ENCODE measurements at places on chromosomes 2 and 18.
A peak's percentile ranks its signal among the peaks of the same experiment; 100 is the strongest.

DNA sequence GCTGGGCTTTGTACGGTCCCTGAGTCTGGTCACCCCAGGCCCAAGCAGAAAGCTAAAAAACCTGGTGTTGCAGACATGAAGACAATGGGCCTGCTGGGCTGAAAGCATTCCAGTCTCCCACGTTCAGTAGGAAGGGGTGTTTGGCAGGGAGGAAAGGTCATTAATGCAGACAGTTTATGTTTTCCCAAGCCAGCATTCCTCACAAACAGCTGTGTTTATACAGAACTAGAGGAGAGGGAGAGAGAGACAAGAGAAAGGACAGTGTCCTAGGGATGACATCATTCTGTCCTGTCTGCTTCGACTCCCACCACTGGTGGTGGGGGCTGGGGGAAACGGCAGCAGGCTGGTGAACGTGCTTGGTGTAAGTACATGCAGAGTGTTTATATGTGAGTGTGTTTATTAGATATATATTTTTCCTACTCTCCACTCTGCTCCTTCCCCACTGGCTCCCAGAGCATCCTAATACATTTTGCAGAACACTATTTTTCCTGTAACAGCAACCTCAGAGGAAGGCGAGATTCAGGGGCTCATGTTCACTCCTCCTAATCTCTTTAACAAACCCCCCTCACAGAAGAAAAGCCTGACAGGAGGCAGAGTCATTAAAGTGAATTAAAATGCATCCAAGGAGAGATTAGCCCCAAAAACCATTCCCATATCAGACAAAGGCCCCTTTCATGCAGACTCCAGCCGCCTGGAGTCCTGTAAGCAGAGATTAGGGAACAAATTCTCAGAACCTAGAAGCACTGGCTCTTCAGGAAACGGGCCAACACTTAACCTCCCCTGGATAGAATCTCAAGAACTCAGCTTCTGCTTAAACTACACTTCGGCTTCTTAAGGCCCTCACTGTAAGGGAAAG lies 380.4 kb downstream of the TNS1 start:
- DNase-seq, result no peak

GRCh38 chr2:213253162-213253561 lies 31.1 kb upstream of the SPAG16 start:
- no peak for DNase-seq

DNA sequence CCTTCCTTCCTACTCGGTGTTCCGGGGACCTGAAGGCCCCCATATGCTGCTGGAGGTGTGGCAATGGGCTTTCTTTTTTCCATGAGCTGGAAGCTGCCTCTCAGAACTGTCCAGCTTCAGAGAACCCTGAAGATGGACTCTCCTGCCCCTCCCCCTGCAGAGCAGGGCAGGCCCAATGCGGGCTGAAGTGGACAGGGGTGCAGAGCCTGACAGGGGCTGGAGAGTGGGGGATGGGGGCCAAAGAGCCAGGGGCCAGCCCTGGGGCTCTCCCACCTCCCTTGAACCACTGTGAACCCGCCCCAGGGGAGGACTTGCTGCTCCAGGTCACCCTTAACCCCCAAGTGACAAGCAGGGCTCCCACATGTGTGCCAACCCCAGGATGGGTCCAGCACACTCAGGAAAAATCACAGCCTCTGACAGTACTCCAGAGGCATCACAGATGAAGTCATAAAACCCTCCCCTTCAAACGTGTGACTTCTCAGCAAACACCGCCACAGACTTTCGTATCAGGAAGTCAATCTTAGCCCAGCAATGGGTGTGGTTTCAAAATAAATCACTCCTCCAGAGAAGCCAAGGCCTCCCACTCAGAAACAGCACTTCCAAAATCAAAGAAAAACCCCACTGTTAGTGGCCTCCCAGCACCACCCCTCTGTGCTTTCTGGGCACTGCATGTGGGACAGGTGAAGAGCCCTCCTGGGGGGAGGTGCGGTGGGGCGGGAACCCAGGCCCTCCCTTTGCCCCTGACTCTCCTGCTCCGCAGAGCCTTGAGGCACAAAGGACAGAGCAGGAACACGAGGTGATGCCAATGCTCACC lies 135.8 kb downstream of the HDAC4 start:
- DNase-seq, result peak; percentile 86

DNA sequence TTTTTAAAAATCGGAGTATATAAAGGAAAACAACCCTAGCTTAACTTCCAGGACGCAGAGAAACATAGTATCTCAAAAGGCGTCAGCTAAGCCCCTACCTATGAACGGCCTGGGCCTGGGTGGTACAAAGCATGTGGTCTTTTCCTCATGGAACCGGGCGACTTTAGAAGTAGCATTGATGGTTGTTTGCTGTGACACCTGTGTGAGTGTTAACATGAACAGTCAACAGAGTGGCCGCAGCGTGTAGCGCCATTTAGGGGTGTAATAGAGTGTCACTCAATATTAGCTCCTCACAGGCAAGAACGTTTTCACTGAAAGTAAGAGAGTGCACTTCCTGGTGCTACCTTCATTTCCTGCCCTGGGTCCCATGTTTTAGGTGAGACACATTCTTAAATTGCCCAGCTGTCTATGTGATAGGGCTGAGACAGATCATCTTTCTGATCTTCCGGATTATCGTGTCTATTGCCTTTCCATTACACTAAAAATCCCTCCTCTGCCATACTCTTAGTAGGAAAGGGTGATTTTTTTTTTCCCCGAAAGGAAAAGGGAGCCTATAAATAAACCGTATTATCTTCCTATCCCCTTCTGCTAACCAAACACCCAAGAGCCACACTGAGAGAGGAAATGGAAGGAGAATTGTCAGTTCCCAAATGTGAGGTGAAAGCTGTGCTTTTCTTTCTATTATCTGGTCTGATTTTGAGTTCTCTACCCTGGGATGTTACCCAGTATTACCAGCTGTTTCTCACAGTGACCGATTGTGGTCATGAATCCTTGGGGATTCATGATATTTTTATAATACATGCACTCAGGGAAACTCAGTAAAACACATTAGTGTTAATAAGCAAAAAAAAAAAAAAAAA lies 1.3 kb downstream of the GORASP2 start:
- DNase-seq, result peak; percentile 64

GRCh38 chr18:31659576-31660177 lies 24.7 kb downstream of the B4GALT6 start:
- DNase-seq, result no peak

DNA sequence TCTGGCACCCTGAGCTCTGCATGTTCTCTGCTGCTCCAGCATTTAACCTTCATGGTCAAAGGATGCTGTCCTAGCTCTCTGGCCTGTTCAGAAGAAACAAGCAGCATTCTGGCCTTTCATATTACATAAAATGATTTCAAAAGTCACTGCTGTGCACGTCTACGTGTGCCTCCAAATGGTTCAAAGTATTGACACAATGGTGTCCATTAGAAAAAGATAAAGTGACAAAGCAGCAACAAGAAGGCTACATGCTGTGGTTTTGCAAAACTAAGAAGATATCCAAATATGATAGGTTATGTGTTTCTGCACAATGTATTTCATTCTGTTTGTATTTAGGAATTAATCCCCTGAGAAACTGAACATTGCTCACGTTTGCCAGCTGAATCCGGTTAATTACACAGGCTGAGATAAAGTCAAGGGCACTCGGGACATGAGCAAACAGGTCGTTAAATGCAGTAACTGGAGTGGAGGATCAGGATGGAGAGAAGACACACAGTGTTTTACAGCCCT lies 258.5 kb downstream of the DOK6 start:
- no peak for DNase-seq

DNA sequence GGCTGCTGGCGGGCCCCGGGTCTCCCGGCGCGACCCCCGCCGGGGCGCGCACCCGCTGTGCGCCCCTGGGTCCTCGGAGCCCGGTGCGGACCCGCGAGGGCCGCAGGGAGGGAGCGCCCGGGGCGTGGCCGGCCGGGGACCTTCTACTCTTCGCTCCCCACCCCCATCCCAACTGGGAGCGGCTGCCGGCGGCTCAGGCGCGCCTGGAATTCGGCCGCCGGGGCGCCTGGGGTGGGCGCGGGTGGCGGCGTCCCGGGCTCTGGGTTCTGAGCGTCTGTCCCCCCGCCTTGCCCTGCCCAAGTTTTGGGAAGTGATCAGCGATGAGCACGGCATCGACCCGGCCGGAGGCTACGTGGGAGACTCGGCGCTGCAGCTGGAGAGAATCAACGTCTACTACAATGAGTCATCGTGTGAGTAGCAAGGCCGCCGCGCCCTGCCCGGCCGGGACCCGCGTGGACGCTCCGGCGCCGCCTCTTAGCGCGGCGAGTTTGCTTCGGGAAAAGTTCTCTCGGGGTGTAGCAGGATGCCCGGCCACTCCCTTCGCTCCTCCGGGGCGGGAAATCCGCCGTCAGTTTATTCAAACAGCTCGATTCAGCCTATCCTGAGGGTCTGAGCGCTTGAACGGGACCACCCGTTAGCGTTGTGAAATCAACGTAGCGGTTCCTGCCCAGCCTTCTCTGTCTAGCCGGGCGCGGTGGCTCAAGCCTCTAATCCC lies 502 bp downstream of the TUBB6 start:
- no peak for DNase-seq

- no peak for DNase-seq
Measured at GRCh38 chr2:201128033-201128432, 12.1 kb downstream of the CFLAR start.

DNA sequence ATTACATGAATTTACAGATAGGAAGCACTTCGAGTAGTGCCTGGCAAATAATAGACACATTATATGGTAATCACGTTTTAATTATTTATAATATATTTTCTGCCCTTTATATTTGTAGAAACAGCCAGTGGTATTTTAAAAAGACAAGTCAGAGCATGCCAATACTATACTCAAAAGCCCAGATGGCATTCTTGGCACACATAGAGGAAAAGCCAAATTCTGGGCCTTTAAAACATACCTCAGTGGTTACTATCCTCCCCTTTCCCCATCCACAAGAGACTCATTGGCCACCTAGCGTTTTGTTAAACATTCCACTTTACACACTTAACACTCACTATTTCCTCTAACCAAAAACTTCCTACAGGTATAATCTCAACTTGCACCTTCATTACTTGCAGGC lies 63.3 kb upstream of the ZNF804A start:
- DNase-seq, result no peak

GRCh38 chr2:23828256-23828980 lies 98.5 kb downstream of the ATAD2B start:
- no peak for DNase-seq

- no peak for DNase-seq
Measured at GRCh38 chr2:31271851-31272267, 37.9 kb downstream of the EHD3 start.

- DNase-seq, result no peak
Measured at GRCh38 chr2:163734881-163735684, 725 bp downstream of the FIGN start.

GRCh38 chr2:72146347-72147302 lies 1.0 kb downstream of the CYP26B1 start:
- no peak for DNase-seq

GRCh38 chr18:9924371-9924943 lies 10.6 kb downstream of the VAPA start:
- no peak for DNase-seq

GRCh38 chr18:25365242-25365641 lies 13.3 kb upstream of the ZNF521 start:
- no peak for DNase-seq

DNA sequence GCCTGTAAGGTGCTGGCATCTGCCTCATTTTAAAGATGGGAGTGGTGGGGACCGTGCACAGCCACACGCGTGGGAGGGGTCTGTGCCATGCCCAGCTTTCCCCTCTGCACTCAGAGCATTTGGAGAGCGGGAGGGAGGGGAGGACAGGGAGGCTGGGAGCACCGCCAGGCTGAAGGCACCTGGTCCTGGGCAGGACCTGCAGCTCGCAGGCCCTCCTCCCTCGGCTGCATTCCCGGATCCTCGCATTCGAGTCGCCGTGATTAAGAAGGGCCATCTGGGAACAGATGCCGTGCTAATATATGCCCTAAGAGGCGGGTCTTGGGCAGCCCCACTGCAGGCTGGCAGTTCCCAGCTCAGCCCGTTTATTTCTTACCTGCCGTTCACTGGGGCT lies 84.0 kb downstream of the PTGR3 start:
- no peak for DNase-seq

- no peak for DNase-seq
Measured at GRCh38 chr18:74507927-74508326, 11.8 kb downstream of the CNDP2 start.

- DNase-seq, result no peak
Measured at GRCh38 chr2:241563981-241564595, 5.5 kb downstream of the BOK start.

- DNase-seq, result no peak
Measured at GRCh38 chr18:58443671-58444070, 185.2 kb downstream of the ALPK2 start.

- no peak for DNase-seq
Measured at GRCh38 chr2:47531378-47532042, 128.6 kb downstream of the MSH2 start.

DNA sequence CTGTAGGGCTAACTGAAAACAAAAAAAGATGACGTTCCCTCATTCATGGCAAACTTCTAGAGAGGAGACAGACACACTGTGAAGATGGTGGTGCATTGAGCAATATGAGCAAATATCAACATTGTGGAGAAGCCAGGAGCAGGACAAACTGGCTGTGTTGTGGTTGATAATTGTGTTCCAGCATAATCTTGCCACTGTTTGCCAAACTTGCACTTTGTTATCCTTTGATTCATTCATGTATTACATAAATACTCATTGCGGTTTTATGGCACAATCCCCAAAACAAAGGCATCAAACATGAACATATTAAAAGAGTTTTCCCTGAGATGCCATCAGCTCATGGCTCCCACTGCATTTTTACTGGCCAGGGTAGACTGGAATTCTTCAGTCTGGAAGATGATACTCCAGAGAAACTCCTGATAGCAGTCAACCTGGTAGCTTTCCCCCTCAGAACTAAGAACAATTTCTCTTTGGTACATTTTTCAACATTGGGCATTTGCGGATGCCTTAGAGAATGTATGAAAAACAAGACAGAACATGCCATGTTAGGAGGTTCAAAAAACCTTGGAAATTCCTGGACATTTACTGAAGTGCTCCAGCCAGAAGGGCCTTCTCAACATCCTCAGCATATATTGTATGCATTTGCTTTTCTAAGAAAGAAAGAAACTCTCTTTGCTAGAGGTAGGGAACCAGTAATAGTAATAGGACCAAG lies 487.4 kb upstream of the CELF4 start:
- no peak for DNase-seq

GRCh38 chr18:46237891-46238290 lies 133.7 kb downstream of the HAUS1 start:
- DNase-seq, result no peak

GRCh38 chr2:62770629-62771028 lies 65.1 kb downstream of the EHBP1 start:
- no peak for DNase-seq

DNA sequence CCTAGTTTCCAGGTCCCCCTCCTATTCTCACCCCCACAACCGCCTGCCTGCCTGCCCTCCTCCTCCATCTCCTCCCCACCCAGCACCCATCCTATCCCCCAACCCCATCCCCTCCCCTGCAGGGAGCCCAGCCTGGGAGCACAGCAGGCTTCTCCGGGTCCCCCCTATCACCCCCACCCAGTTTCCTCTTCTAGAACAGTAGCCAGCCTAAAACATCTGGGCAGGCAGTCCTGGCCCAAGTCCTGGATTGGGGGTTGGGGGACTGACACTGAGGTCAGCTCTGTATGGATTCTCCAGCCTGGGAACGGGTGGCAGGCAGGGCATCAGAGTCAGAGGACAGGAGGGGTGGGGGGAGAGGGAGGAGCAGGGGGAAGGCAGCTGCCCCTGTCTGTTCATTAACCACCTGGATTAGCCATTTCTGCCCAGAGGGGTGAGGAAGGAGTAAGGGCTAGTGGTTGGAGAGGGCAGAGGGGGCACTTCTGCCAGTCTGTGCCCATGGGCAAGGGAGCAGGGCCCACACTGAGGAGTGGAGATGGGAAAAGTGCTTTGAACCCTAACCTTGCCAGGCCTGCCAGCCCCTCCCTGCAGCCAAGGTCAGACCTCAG lies 60.0 kb downstream of the TNS1 start:
- DNase-seq, result no peak

- DNase-seq, result no peak
Measured at GRCh38 chr2:226352941-226353560, 446.6 kb downstream of the IRS1 start.
